ENCODE measurements at places on chromosomes 13 and 19.

DNA sequence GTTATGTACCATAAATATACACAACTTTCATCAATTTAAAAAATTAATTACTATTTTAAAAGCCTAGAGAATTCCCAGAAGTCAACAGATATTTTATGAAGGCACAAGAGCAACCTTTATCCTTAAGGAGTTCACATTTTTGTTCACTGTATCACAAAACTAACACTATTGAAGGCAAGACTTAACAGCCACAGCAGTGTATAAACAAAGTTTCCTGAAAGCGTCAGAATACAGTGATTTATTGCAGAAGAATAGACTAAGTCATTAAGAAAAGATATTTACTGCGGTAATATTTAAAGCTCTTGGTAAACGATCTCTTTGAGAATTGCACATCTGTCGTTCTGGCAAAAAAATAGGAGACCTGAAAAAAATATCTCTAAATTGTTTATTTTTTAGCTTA is 419.3 kb upstream of the NBEA start:
- DNase-seq, result no peak

- no peak for DNase-seq
These were observed 70.3 kb downstream of the MAP4K1 start for GRCh38 chr19:38547421-38547820.

- DNase-seq, result no peak
These were observed 2.0 kb downstream of the SPRY2 start for GRCh38 chr13:80338781-80339562.

GRCh38 chr13:99590519-99591011 is 89.3 kb downstream of the TM9SF2 start:
- DNase-seq, result peak; percentile 9

Measured in spinal cord (tissue), 10 donors.